ENCODE measurements at places on chromosomes 5 and 9.

GRCh38 chr5:4700069-4700468 lies 440.1 kb upstream of the ADAMTS16 start:
- DNase-seq, result peak; percentile 18

- no peak for DNase-seq
These were observed 48.1 kb downstream of the IQGAP2 start for GRCh38 chr5:76451031-76451701.

DNA sequence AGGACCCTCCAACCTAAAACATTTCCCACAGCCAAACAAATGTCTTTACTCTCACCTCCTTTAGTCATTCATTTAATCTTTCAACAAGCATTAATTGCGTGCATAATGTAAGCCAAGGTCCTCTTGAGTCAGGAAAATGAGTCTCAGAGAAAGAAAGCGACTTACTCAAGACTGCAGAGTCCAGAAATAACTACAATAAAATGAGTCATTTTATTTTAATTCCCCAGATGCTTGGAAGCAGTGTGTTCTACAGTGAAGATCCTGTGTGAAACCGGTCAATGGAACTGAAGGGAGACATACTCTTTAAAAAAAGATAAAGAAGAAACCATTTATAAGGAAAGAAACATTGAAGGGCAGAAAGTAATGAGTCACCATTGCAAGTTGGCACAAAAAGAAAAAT lies 513.7 kb downstream of the CDK5RAP2 start:
- DNase-seq, result no peak

DNA sequence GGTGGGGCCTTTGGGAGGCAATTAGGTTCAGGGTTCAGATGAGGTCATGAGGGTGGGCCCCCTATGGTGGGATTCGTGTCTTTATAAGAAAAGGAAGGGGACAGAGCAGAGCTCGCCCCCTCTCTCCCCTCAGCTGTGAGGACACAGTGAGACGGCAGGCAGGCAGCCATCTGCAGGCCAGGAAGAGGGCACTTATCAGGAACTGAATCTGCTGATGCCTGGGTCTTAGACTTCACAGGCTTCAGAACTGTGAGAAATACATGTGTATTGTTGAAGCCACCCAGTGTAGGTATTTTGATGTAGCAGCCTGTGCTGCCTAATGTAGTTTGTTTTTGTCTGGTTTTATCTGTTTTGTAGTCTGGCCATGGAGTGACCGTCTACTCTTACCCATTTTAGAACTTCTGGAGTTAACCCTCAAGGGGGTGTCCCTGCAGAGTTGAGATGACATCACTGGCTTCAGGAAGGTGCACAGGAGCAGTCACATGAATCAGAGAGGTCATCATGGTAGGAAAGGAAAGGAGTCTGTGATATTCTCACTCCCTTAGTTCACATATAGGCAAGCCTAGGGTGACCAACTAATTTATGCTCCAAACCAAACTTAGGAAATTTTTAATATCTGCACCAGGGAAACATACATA lies 71.0 kb downstream of the LRRC70 start:
- DNase-seq, result no peak

DNA sequence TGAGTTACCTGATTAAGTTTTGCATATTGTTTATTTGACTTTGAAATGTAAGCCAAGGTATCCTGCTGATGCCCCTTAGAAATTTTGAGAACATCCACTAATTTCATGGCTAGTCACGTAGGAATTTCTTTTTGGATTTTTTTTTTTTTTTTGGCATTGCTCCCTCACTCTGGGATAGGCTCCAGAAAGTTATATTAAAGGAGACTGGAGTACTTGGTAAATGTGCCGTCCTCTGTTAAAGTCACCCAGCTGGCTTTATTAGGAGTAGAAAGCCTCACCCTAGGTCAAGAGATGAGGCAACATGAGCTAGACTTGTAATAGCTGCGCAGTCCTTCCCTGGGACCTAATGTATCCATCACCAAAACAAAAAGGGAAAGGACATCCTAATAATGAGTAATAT lies 3.1 kb downstream of the KCTD16 start:
- no peak for DNase-seq

DNA sequence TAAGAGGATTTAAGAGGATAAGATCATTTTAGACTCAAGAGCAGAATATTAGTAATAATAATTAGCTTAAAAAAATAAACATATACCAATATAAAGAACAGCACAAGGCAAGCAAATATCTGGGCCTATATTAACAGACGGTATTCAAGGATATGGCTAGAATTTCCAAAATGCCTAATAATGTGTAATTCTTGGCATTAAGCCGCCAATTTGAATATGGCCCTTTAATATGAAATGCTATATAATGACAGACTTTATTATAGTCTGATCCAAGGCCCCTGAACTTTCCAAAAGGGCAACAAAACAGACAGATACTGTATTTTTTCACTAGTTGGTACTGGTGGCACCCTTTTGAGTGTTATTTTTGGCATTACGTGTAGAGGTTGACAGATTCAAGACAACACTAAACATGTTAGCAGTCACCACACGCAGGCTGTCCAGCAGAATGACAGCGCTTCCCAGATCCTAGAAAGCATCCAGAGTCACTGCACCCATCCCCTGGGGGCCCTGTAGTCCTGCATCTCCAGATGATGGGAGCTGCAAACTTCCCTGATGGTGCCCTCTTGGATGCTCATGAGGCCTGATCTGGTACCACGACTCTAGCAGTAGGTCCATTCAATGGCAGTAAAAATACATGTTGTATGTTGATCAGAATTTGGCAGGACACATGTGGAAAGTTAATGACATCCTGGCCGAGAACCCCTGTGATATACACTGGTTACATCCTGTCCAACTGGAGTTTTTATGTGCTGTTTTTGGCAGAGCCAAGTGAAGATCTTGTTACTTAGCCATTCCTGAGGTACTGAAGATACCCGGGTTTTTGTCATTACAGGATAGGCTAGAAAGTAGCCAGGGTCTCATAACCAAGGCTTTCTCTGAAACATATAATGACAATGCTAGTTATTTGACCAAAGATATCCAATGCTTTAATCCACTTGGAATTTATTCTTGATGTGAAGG lies 1.7 kb upstream of the ABL1 start:
- DNase-seq, result no peak

- no peak for DNase-seq
These were observed 176.1 kb downstream of the ATPSCKMT start for GRCh38 chr5:10073441-10074104.

GRCh38 chr9:78989031-78989658 lies 582.6 kb upstream of the TLE4 start:
- no peak for DNase-seq

- no peak for DNase-seq
These were observed 582.5 kb downstream of the TAF11L14 start for GRCh38 chr5:18216729-18217128.

DNA sequence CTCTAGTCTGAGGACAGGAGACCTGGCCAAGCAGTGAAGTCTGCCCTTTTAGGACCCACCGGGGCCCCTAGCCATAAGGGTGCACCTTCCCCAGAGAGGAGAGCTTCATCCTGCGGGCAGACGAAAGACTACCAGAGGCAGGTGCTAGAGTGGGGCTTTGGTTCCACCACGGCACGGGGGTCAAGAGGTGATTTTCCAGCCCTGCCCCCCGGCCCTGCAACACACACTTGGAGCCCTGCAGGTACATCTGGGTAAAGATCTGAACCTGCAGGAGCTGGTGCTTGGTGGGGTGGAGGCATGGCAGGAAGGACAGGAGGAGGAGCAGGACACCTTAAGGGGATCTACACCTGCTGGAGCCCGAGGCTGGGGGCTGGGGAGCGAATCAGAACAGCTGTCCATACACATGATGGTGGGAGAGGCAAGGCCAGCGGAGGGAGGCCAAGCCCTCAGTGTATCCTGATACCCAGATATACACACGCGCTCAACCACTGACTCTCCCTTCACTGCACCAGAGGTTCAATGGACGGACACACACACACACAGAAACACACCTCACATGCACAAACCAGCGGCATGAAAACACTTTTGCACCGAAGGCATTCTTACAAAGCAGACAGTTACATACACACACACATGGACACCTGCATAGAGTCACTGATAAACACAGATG lies 98.4 kb upstream of the MVB12B start:
- no peak for DNase-seq

- no peak for DNase-seq
These were observed 24.9 kb downstream of the ROPN1L start for GRCh38 chr5:10466446-10467073.

DNA sequence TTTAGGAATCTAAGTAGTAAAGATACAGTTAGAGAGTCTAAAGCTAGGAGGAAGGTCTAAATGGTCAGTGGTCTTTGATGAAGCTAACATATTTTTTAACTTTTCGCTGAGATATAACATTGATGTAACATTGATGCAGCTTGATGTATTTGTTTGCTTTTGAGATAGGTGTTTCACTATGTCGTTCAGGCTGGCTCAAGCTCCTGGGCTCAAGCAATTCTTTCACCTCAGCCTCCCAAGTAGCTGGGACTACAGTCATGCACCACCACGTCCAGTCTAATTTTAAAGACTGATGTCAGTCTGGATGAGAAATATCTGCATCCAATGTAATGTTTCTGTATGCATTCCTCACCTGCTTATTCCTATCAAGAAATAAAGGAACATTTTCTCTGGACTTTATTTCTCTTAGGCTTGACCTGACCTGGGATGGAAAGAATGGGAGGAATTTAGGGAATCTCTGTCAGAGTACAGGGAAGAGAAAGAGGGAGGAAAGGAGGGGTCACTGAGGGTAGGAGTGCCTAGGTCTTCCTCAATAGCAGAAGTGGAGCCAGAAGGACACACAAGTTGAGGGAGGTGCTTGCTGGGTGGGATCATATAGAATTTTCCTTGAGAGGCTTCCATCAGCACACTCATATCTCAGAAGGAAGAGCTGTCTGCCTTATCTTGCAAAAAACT lies 101.5 kb upstream of the GPBP1 start:
- no peak for DNase-seq

GRCh38 chr9:626596-626995 lies 214.9 kb upstream of the DMRT1 start:
- DNase-seq, result no peak

GRCh38 chr9:93161786-93162562 lies 22.0 kb upstream of the WNK2 start:
- DNase-seq, result no peak

GRCh38 chr5:36367524-36367923 lies 65.8 kb upstream of the RANBP3L start:
- DNase-seq, result no peak

DNA sequence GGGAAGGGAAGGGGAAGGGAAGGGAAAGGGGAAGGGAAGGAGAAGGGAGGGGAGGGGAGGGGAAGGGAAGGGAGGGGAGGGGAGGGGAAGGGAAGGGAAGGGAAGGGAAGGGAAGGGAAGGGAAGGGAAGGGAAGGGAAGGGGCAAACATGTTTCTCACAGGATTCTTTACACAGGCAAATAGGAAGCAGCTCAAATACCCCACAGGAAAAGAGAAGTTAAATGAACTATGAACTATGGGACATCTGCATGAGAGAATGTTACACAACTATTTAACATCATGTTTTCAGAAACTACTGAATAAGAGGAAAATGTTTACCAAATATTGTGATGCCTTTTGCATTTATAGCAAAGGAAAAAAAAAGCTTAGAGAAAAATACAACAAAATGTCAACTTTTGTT lies 125.4 kb upstream of the SLC30A5 start:
- DNase-seq, result no peak

- no peak for DNase-seq
These were observed 611 bp downstream of the CIZ1 start for GRCh38 chr9:128190516-128191405.

DNA sequence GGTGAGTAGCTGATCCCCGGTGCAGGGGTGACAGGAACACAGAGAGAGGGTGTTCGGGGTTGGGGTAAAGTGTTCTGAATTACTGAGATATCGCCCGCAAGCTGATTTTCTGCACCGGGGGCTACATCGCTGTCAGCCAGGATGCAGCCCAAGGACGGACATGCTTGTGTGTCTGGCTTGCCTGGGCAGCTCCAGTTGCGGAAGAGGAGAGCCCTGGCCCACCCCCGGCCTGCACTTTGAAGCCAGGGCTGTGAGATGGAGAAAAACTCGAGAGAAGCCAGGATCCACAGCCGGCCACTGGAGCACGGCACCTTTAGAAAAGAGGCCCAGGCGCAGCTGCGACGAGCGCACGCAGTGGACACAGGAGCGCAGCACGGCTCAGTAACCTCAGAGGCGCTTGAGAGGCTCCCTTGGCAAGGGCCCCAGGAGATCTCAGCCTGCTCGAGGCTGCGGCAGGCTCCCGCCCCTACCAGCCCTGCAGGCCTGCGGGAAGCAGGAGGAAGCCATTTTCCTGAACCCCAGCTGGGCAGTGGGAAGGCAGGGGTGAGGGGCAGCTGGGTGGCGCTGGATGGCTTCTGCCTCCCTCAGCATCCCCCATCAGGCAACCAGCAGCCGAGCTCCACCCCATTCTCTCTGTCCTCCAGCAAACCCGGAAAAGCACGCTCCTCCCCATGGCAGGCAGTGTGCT lies 59.2 kb downstream of the C9orf50 start:
- no peak for DNase-seq

- no peak for DNase-seq
These were observed 1192.0 kb downstream of the CDH12 start for GRCh38 chr5:21661184-21661583.

DNA sequence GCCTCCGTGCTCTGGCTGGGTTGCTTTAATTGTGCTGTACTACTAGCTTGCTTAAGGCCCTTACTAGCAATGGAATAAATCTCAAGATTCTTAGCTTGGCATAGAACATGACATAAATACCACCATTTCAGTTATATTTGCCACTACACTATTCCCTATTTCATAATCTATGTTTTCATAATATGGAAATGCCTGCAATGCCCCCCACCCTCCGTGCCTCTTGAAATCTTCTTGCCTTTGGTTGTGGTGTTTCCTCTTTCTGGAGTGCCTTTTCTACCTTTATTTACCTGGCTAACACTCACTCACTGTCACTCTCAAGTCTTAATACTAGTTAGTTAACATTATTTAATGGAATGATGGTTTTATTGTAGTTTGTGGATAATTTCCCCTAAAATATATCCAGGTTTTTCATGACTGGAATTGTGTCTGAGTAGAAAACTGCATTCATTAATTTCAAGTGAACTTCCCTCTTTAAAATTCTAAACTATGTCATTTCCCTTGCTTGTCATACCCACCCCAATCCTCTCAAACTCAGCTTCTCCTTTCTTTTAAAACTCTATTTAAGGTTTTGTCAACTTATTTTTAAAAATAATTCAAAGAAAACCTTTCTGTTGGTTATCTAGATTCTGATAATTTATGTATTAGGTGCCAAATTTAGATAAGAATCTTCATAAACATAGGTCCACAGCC lies 521.7 kb upstream of the DAB2 start:
- DNase-seq, result no peak

DNA sequence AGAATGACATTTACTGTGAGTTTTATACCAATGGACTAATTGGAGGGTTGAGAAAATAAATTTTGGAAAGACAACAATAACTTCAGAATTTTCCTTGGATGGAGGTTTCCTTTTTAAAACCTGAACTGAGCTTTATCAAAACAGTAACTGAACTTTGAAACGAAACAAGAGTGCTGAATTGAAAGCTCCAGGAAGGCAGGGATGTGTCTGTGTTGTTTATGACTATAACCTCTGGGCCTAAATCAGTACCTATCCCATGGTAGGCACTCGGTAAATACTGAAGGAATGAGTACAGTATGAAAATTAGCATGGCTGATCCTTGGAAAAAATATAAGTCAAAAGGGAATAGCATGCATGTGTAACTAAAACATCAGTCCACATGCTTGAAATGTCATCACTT lies 93.9 kb downstream of the GHR start:
- DNase-seq, result no peak

- DNase-seq, result no peak
These were observed 344.8 kb downstream of the ARRDC3 start for GRCh38 chr5:91038180-91038808.

GRCh38 chr5:149684371-149684770 lies 45.7 kb upstream of the PPARGC1B start:
- no peak for DNase-seq

All from activated CD4-positive, alpha-beta T cell treated with anti-CD3 and anti-CD28 coated beads, Interleukin-2, amount 50 U/mL, for 48 hours (primary cell).